ENCODE measurements at places on chromosomes 12 and 14.

DNA sequence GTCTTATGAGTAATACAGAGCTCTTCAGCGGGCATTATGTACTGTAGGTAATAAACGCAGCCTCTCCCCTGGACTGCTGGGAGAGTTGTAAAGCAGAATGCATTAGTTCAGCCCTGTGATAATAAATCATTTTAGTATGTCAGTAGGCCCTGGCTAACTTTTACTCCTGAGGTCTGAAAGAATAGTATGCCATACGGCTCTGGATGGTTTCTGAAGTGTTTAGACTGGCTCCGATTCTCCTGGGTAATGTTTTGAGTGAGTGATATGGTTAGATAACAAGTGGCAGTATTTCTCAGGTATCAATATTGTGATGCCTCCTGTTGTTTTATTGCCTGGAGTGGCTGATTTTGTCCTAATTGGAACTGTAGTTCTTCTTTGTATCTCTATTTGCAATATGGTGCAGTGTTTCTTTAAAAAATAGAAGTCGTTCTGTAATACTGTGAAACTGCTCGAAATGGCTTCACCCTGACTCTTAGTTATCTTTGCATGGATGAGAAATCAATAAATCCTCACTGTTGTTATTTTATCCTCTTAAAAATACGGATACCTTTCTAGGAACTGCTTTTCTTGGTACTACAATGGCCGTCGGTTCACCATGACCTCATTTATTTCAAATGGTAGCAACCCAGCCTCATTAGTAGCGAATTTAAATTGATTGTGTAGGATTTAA, 100.2 kb downstream of the PDZRN4 start:
- DNase-seq: no peak

GRCh38 chr12:21786041-21786531, 11.6 kb upstream of the KCNJ8 start:
- no peak for DNase-seq

DNA sequence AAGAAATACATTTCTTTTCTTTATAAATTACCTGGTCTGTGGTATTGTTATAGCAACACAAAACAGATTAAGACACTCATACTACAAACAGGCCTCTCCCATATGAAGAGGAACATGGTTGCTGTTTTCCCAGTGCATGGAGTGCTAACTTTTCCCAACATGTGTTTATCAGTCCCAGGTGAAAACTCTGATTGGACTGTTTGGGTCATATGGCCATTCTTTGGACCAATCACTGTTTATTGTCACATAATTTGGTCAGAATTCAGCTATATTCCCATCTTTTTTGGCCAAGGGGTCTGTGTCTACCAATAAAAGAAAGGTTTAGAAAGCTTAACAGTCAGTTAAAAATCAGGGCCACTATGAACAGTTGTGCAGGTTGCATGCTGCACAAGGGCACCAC, 35.4 kb upstream of the CCDC60 start:
- no peak for DNase-seq

DNA sequence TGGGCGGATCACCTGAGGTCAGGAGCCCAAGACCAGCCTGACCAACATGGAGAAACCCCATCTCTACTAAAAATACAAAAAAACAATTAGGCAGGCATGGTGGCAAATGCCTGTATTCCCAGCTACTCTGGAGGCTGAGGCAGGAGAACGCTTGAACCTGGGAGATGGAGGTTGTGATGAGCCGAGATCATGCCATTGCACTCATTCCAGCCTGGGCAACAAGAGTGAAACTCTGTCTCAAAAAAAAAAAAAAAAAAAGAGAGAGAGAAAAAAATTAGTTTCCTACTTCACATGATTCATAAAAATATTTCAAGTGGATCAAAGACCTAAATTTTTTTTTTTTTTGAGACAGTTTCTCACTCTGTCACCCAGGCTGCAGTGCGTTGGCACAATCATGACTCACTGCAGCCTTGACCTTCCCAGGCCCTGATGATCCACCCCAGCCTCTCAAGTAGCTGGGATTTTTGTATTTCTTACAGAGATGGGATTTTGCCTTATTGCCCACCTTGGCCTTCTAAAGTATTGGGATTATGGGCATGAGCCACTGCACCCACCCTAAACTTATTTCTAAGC, 24.9 kb downstream of the FCF1 start:
- DNase-seq: peak; percentile 11

DNA sequence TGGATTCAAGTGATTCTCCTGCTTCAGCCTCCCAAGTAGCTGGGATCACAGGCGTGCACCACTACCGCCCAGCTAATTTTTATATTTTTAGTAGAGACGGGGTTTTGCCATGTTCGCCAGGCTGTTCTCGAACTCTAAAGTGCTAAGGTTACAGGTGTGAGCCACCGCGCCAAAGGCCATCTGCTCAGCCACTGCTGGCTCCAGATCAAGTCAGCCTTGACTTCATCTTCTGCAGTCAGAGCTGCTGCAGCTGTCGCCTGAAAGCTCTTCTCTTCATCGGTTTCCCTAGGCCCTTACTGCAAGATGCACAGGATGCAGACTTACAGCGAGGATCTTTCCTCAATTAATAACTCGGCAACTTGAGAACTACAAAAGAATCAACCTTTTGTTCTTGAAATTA, 66.8 kb downstream of the CLIP1 start:
- DNase-seq: no peak

DNA sequence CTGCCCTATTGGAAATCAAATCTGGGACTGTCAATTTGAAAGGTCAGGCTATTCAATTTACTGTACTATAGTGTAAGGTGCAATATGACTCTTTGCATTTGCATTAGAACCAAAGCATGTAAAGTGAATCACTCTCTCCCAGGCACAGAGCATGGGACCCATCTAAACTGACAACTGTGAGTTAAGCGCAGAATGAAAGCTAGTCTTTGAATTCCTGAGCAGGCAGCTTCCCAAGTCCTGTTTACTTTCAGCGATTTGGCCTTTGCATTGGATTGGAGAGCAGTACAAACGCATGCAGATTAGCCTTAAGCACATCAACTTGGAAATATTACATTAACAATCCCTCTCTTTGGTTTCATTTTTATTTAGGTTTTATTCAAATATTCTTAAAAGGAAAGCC, 74.6 kb downstream of the RERG start:
- DNase-seq: no peak

GRCh38 chr12:108282676-108283075, 56.4 kb downstream of the CMKLR1 start:
- DNase-seq: no peak

- DNase-seq: peak; percentile 71
Observed at GRCh38 chr12:89439941-89440340, 84.7 kb downstream of the GALNT4 start.

GRCh38 chr14:63091394-63091996, 46.2 kb upstream of the KCNH5 start:
- DNase-seq: no peak

- DNase-seq: peak; percentile 30
Observed at GRCh38 chr12:68450947-68451260, 118.7 kb upstream of the MDM1 start.

GRCh38 chr14:34817768-34818167, 57.4 kb downstream of the BAZ1A start:
- DNase-seq: no peak

- no peak for DNase-seq
Observed at GRCh38 chr14:33897878-33898535, 52.9 kb downstream of the EGLN3 start.

DNA sequence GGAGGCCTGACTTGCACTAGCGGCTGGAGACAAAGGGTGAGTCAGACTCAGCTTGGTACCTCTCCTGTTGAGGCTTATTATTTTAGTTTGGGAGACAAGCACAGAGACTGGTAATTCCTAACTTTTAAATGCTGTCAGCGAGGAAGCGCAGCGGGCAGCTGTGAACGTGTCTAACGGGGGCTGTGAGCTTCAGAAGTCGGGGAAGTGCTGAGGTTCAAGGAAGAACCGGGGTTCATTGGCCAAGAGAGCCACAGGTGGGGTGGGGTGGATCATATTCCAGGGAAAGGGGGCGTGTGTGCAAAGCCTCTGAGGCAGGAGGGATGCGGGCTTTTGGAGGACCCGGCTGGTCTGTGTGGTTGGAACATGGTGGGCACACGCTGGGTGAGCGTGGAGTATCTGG, 36.1 kb upstream of the ADGRD1 start:
- DNase-seq: no peak

- no peak for DNase-seq
Observed at GRCh38 chr14:65517635-65518542, 105.4 kb downstream of the FUT8 start.

DNA sequence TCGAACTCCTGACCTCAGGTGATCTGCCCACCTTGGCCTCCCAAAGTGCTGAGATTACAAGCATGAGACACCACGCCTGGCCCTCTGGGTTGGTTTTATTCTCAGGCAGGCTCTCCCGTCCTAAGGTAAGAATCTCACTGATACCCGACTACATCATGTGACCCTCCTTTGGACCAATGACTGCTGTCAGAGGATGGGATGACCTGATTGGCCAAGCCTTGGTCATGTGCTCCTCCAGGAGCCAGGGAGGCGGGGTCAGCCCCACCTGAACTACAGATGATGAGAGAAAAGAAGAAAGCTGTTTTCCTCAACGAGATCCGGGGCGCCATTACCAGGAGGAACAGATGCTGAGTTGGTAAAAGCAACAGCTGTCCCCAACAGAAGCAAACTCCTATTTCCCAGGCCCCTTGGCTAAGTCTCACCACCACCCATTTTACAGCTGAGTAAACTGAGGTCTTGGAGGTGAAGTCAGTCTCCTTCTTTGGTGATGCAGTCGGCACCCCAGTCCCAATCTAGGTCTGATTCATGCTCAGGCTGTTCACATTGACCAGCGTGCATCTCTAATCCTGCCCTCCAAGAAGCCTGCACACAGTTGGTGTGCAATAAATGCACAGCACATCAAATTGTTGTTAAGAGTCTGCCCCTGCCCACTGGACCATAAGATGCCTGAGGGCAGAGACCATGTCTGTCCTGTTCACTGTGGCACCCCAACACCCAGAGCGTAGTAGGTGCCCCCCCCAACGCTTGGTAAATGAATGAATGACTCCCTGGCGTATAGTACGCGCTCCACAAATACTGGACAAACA, 118.8 kb downstream of the SCARB1 start:
- no peak for DNase-seq

GRCh38 chr14:101076451-101077198, 173.1 kb upstream of the RTL1 start:
- no peak for DNase-seq

- DNase-seq: peak; percentile 37
Observed at GRCh38 chr12:50458606-50459005, 46.2 kb upstream of the DIP2B start.

GRCh38 chr14:32009976-32010581, 67.0 kb upstream of the ARHGAP5 start:
- no peak for DNase-seq

GRCh38 chr12:54560374-54560858, 11.0 kb downstream of the PDE1B start:
- peak; percentile 86 for DNase-seq

GRCh38 chr12:33438025-33438772, 1.4 kb downstream of the SYT10 start:
- no peak for DNase-seq

GRCh38 chr12:76623931-76624330, 64.4 kb upstream of the OSBPL8 start:
- peak; percentile 74 for DNase-seq

DNA sequence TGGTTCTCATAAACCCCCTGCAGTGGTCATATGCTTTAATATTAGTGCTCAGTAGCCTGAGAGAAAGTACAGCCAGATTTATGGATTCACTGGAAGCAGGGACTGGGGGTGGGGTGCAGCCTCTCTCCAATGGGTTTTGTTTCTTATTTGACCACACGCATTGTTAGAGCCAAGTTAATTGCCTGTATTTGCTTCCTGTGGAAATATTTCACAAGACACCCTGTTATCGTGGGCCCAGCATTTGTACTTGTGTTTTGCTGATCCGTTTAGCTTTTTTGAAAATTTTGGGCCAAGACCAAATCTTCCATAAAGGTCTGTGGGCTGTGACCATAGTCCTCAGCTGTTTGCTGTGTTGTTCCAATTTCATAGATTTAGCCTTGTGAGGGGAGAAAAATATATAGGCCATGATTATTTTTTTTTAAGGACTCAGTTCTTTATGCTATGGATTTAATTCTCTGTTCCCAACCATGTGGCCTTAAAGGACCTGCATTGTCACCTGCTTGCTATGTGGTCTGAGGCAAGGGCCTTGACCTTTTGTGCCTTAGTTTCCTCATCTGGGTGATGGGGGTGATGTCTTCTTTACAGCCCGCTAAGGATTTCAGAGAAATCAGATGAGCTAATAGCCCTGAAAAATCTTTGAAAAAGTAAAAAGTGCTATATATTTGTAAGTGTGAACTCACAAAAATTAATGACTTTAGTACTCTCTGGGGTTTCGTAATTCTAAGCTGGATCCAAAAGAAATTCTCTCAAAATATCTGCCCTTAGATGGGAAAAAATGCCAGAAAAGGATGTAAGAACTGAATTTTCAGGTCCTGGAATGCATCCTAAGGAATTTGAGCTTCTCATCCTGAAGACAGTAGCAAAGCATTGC, 370.2 kb downstream of the DPF3 start:
- peak; percentile 42 for DNase-seq

GRCh38 chr14:32472512-32473463, 143.7 kb downstream of the AKAP6 start:
- DNase-seq: peak; percentile 90

GRCh38 chr12:89863493-89863938, 154.9 kb upstream of the ATP2B1 start:
- no peak for DNase-seq
